Caco-2 (cell line): ENCODE measurements at places on chromosomes 6 and 20. TPM values are rescaled to one million over a fixed set of nuclear protein-coding genes. Genes with fewer than 3 reads are reported as not detected.

DNA sequence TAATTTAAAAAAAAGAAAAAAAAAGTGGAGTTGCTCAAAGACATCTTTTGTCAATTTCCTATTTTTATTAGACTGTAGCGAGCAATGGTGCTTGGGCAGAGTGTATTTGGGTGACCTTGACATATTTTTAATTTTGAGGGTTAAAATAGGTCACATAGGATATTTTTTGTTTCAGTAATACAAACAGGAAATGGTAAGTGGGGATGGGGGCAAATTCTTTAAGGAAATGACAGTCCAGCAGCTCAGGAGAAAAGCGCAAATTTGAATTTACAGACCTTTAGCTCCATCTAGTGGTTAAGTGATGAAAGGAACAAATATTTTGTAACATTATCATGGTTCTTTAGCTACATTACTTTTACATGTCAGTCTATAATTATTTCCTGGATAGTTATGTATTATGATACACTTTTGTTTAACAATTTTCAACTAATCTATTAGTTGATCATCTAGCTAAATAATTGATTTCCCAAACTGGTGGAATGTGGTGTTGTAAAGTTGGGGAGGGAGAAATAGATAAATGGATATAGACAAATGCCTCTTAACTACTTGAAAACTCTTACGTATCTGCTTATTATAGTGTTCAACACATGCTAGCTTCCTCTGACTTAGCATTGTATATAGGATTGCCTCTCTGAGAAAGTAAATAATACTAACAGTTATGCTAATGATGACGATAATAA, 10.0 kb downstream of the CITED2 start:
- DNase-seq: no peak
- H3K4me3 ChIP-seq: no peak overlapping the region
- H3K4me1 ChIP-seq: peaks cover 24% of the 10 kb centered on the region
- H3K36me3 ChIP-seq: no peaks in the 10 kb centered on the region

GRCh38 chr6:21856456-21856825, 262.9 kb downstream of the SOX4 start:
- H3K4me1 ChIP-seq: peaks cover 13% of the 10 kb centered on the region; the same call in 1 of the 2 replicates
- no peak for DNase-seq
- no peak overlapping the region for H3K4me3 ChIP-seq
- no peaks in the 10 kb centered on the region for H3K27me3 ChIP-seq
- H3K27ac ChIP-seq: no peak overlapping the region
- no peaks in the 10 kb centered on the region for H3K36me3 ChIP-seq

GRCh38 chr20:45368221-45368980, 5.4 kb downstream of the SYS1 start:
- no peak overlapping the region for H3K27ac ChIP-seq
- peaks cover 4% of the 10 kb centered on the region for H3K36me3 ChIP-seq
- no peak for DNase-seq

GRCh38 chr6:158660333-158660754, 10.5 kb downstream of the SYTL3 start:
- H3K4me3 ChIP-seq: no peak overlapping the region
- no peaks in the 10 kb centered on the region for H3K27me3 ChIP-seq
- H3K27ac ChIP-seq: no peak overlapping the region
- DNase-seq: peak; percentile 50

- no peaks in the 10 kb centered on the region for H3K4me1 ChIP-seq
- H3K36me3 ChIP-seq: no peaks in the 10 kb centered on the region
- DNase-seq: no peak
- no peak overlapping the region for H3K4me3 ChIP-seq
- no peaks in the 10 kb centered on the region for H3K27me3 ChIP-seq
These were observed 179.2 kb downstream of the CLIC5 start for GRCh38 chr6:45836438-45836824.

The JPH2 gene
- 10.5 and 11.1 TPM in 2 replicates for total RNA-seq

The CCR6 gene
- not detected in 2 replicates for total RNA-seq

The GPR6 gene
- not detected in 2 replicates for total RNA-seq

- H3K4me1 ChIP-seq: peaks cover 14% of the 10 kb centered on the region
- H3K4me3 ChIP-seq: no peak overlapping the region
- H3K27ac ChIP-seq: no peak overlapping the region
- DNase-seq: no peak
- no peaks in the 10 kb centered on the region for H3K36me3 ChIP-seq
These were observed 81.2 kb upstream of the HDAC2 start for GRCh38 chr6:114052141-114052540.

GRCh38 chr6:2529211-2529719, 221.5 kb downstream of the MYLK4 start:
- no peak for DNase-seq
- H3K27me3 ChIP-seq: no peaks in the 10 kb centered on the region; the same call in 1 of the 2 replicates
- no peaks in the 10 kb centered on the region for H3K4me1 ChIP-seq
- H3K4me3 ChIP-seq: no peak overlapping the region
- no peaks in the 10 kb centered on the region for H3K36me3 ChIP-seq

GRCh38 chr6:108549241-108549640, 11.5 kb upstream of the FOXO3 start:
- H3K4me1 ChIP-seq: 0 out of 2 replicates have a peak, but pooled peaks cover 5% of the 10 kb centered on the region
- no peaks in the 10 kb centered on the region for H3K27me3 ChIP-seq
- no peak overlapping the region for H3K4me3 ChIP-seq
- no peak overlapping the region for H3K27ac ChIP-seq

The FGD2 gene
- total RNA-seq: not detected in 2 replicates
